ENCODE measurements at places on chromosomes 7 and 10. TPM values are rescaled to one million over a fixed set of nuclear protein-coding genes. Genes with fewer than 3 reads are reported as not detected.

DNA sequence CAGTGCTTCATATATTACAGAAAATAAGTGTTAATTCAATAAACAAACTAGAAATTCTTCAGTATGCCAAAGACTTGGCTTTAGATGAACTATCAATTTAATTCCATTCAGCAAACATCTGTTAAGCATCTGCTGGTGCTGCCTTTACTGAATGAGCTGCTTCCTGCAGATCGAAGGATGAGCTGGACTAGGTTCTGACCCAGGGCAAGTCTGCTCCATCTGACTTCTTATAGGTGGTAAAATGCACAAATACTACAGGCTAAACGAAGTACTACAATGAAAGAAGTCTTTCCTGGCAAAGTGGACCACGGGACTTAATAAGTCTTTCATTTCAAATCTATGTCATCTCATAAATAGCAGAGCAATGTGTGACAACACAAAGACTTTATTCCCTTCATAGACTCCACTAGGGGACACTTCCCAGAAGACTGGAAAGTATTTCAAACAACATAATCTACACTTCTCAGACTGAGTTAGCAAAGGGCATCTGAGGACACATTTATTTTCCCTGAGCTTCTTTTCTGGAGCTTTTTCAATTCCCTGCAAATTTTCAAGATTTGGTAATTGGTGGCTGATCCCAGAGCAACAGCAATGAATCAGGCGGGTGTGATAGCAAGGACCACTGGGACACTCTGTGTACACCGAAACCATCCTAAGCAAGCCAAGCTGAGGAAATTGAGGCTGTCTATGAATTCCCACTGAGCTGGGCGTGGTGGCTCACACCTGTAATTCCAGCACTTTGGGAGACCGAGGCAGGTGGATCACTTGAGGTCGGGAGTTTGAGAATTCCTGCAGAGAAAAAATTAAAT lies 108.9 kb upstream of the FRMD4A start:
- no peak overlapping the region for H3K27ac ChIP-seq
- no peak overlapping the region for H3K4me3 ChIP-seq
- no peaks in the 10 kb centered on the region for H3K36me3 ChIP-seq
- H3K27me3 ChIP-seq = no peaks in the 10 kb centered on the region

The CCDC201 gene
- not detected for total RNA-seq

The LFNG gene
- total RNA-seq = 35.4 TPM

The PTPN20 gene
- total RNA-seq = 2.6 TPM

DNA sequence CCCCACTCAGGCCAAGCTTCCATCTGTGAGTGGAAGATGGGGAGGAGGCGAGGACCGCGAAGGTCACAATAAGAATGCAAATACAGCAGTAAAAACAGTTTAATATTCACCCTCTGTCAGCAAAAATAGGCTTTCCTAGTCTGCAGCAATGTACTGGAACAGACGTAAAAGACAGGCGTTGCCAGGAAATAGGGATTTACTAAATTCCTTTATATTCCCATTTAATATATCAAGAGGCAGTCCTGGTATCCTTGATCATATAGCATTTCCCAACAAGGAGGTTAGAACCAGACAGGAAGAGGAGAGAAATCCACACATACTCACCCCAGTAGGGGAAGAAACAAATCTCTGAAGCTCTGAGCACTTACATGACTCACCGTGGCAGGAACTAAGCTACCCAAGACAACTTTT lies 1054.9 kb upstream of the C7orf33 start:
- H3K4me1 ChIP-seq = no peaks in the 10 kb centered on the region
- no peaks in the 10 kb centered on the region for H3K27me3 ChIP-seq
- H3K36me3 ChIP-seq = no peaks in the 10 kb centered on the region
- no peak overlapping the region for H3K27ac ChIP-seq
- no peak for DNase-seq

DNA sequence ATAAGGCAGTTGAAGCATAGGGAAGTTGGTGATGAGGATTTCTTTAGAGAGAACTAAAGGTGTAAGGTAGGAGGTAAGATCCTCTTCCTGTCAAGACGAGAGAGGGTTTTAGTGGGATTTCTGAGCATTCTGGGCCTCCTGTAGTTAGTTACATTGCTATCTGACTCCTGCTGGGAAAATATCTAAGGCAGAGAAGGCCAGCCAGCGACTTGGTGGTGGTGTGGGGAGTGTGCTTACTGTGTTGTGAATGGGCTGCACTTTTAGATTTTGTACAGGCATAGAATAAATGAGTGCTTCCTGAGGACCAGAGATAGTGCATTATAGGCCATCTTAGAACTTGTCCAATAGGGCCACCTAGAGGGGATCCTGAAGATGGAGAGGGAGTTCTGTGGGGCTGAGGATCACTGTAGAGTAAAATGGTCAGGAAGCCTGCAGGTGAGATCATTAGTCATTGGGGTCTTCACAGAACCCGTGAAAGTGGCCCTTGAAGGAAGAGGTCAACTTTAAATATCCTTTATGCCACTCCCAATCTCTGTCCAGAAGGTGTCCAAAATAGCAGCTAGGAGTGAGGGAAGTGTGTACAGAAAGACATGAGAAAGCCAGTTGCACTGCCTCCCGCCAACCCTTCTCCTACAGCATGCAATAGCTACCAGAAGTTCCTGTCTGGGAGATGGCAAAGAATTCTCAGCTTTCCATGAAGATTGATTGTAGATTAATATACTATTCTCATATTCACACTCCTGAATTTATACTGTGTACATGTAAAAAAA lies 266.6 kb downstream of the POLR1F start:
- H3K27ac ChIP-seq = no peak overlapping the region
- H3K36me3 ChIP-seq = no peaks in the 10 kb centered on the region
- no peaks in the 10 kb centered on the region for H3K4me1 ChIP-seq
- H3K4me3 ChIP-seq = no peak overlapping the region
- DNase-seq = no peak

All from upper lobe of right lung (tissue), 1 donor.